ENCODE measurements at places on chromosomes 1 and 21.

DNA sequence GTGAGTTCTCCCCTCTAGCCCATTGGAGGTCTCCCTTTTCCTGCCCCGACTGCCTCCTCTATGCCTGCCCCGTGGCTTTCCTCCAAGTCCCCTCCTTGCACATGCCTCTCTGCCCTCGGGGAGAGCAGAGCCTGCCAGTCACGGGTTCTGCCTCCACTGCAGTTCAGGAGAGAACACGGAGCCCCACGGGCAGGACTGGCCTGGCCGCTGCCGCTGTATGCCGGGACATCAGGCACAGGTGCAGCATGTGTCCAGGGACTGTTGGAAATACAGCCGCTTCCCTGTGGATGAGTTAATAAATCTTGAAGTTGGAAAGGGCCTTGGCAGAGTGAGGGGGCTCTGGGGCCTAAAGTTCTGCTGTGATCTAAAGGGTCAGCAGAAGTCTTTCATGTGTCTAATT, 676.6 kb downstream of the MATN1 start:
- DNase-seq: no peak

DNA sequence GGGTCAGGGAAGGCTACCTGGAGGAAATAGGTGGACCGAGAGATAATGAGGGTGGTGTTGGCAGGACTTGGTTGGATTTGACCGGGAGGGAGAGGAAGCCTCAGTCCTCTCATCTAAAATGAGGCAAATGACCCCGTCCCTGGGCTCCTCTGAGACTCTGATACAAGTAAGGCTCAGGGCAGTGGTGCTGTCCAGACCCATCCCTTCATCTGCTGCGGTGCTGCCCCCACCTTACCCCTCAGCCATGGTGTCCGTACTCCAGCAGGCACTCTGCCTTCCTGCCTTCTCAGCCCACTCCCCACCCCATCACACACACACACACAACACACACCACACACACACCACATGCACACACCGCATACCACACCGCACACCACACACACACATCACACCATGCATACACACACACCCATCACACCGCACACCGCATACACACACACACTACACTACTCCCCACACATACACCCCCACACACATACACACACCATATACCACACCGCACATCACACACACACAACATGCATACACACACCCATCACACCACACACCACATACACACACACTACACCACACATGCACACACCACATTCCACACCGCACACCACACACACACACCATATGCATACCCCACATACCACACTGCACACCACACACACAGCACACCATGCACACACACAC, 29.4 kb upstream of the SLC26A9 start:
- DNase-seq: no peak

DNA sequence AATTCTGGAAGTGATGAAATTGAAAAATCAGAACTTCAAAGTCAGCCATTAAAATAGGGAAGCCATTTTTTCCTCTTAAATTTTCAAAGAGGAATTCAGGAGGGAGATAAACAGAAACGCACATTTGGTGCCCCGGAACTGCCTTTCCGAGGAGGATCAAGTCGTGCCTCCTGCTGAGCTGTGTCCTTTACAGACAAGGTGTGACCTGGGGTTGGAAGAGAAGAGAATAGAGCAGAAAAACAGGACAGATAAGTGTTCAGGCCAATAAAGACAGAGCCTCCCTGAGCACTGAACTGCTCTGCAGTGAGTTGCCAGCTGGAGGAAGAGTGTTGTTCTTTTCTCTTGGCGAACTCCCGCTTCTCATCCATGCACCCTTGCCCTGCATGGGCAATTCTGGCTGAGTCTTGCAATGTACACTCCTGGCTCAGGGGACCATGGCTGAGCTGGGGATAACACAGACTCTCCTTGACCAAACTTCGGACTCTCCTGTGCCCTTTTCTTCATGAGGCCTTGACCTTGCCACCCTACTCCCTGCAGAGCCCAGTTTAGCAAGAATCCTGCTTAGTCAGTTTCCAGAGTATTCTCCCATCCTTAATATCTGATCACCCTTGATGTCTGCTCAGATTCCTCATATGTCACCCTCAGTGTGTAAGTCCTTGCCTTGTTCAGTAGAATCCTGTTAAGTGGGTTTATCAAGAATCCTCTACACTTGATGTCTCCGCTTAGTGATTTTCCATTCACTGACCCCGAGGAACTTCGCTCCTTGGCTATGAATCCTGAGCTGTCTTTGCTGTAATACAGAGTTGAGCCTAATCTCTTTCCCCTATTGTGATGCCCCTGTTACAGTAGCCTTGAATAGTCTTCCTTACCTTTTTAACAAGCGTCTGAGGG, 1.3 kb upstream of the MTARC1 start:
- no peak for DNase-seq

DNA sequence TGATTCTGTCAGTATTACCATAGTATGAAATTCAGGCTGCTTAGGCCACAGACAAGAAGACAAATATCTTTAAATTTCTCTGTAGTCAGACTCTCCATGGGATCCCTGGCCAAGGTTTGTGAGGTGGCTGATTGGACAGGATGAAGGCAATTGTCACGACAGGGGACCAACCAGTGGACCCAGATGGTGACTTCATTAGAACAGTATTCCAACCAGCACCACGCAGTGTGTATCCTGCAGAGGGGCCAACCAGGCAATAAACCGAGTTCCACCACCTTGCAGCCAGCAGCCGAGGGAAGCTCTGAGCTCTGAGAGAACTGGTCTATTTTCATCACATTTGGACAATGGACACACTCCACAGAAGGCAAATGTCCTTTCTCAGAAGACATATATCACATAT, 16.1 kb downstream of the DSCAM start:
- DNase-seq: no peak
